A549 treated with Hydrocortisone at 1 μM for 4 hours (cell line): ENCODE measurements at places on chromosomes 6 and 20. TPM values are rescaled to one million over a fixed set of nuclear protein-coding genes. Genes with fewer than 3 reads are reported as not detected.

The OOEP gene
- not detected in 5 replicates for total RNA-seq

The IL20RA gene
- 0.02 to 0.15 TPM (median 0.05 TPM) in 3 of 5 replicates, not detected in the others for total RNA-seq

The EEF1A2 gene
- total RNA-seq = 142 to 176 TPM (median 148 TPM) in 5 replicates

The ADGRF5 gene
- 0.03 TPM in 1 of 5 replicates, not detected in the others for total RNA-seq

The MACROD2 gene
- 0.41 to 0.67 TPM (median 0.50 TPM) in 5 replicates for total RNA-seq
